Activated CD4-positive, alpha-beta T cell treated with anti-CD3 and anti-CD28 coated beads, Interleukin-2, amount 50 U/mL, for 48 hours (primary cell): ENCODE measurements at places on chromosomes 4 and X.
A peak's percentile ranks its signal among the peaks of the same experiment; 100 is the strongest.

DNA sequence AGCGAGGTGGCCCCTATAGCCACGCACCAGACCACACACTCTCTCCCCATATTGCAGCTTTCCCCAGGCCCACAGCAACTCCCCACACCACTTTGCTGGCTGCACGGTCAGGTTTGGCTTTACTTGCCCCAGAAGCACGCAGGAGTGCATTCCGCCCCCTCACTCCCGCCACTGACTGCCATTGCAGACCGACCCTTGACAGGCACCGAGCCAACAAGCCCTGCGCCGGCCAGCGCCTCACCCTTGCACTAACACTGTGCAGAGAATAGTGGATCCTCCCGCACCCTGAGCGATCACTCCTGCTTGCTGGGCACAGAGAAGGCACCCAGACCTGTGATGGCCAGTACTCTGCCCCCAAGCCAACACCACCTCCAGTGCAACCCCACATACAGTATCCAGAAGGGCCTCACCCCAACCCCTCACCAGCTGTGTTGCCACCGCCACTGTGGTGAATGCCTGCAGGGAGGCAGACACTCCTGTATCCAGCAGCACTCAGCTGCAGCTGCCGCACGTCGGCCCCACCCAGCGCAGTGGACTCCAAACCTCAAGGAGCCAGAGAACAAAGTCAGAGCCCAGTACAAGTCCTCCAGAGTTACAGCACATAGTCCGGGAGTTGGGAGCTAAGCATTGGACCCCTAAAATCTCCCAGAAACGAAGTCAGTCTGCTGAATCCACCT is 28.6 kb upstream of the DIAPH2 start:
- no peak for DNase-seq

GRCh38 chrX:68345025-68345424 is 88.3 kb downstream of the OPHN1 start:
- no peak for DNase-seq

- DNase-seq, result no peak
Observed at GRCh38 chrX:139026811-139027210, 315.3 kb upstream of the FGF13 start.

DNA sequence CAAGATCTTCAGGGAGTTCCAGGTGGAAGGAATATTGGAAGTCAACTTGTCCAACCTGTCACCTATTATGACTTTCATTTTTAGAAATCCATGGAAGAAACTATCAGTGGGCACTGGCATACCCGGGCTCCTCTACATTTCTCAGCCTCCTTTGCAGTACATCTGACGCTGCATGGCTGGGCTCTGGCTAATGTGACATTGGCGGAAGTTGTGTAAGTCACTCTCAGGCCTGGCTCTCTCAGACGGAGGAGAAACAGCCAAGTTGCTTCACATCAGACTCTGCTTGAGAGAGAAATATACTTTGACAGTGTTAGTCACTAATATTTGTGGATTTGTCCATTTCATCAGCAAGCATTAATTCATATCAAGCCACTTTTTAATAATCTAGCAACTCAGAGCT is 4.5 kb downstream of the DCHS2 start:
- no peak for DNase-seq

GRCh38 chr4:8544741-8545438 is 35.3 kb upstream of the GPR78 start:
- no peak for DNase-seq

DNA sequence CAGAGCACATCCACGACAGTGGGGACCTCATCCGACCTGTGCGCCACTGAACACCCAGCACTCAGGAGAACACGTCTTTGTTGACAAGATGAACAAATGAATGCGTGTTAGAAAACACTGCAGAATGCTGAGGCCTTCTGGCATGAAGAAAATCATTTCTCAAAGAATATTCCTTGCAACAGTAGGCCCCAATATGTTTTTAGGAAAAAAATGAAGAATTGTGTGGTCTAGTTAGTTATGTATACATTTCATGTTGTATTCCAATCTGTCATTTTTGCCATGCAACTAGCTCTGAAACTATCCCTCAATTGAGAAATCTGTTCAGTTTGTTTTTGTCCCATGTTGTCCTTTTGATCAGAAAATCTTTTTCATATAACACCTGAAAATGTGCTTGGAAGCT is 77.4 kb upstream of the MAD2L1 start:
- DNase-seq, result no peak

- no peak for DNase-seq
Observed at GRCh38 chr4:70515367-70516250, 2.8 kb upstream of the AMTN start.

DNA sequence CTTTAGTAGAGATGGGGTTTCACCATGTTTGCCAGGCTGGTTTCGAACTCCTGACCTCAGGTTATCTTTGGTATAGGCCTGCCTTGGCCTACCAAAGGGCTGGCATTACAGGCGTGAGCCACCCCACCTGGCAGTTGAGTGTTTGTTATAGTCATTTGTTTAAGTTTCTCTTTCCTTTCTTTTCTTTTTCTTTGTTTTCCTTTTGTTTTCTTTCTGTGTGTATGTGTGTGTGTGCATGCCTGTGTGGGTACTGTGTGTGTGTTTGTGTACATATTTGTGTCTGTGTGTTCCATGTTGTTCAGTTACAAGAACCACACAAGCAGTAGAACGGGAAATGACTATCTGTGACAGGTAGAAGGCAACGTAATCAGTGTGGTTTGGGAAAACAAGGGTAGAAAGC is 624.9 kb downstream of the FSTL5 start:
- no peak for DNase-seq

GRCh38 chr4:92519727-92520126 is 216.0 kb downstream of the GRID2 start:
- DNase-seq, result no peak

DNA sequence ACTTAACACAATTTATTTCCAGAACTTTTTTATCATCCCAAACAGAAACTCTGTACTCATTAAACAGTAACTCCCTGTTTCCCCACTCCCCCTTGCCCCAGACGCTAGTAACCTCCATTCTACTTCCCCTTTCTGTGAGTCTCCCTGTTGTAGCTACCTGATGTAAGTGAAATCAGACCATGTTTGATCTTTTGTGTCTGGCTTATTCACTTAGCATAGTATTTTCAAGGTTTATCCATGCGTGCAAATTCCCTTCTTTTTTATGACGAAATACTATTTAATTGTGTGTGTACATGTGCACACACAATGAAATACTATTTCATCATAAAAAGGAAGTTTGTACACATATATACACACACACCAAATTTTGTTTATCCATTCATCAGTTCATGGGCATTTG is 5.2 kb downstream of the PKD2 start:
- no peak for DNase-seq

GRCh38 chr4:83885256-83886182 is 349.6 kb downstream of the GPAT3 start:
- no peak for DNase-seq

GRCh38 chrX:112863850-112864249 is 23.2 kb upstream of the AMOT start:
- no peak for DNase-seq

- DNase-seq, result no peak
Observed at GRCh38 chrX:131271274-131271673, 17.8 kb downstream of the IGSF1 start.

GRCh38 chr4:169119536-169119935 is 109.5 kb upstream of the CBR4 start:
- DNase-seq, result no peak

DNA sequence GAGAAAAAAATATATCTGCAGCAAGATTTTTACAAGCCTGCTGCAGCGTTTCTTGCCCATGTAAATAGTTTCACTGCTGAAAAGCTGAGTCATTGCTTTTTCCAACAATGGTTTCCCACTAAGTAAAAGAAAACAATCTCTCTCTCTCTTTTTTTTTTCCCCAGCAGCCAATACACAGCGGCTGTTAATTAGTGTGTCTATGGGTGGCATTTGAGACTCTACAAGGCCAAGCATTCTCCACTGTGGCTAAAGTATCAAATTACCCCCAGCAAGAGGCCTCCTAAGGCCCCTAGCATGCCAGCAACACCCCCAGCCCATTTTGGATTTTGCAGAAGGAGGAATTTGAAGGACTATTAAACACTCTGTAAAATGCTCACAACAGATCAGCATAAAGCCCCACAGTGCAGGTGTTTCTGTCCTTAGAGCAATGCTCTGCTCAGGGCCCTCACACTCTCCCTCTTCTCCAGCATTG is 837.4 kb downstream of the TRIML1 start:
- DNase-seq, result no peak

GRCh38 chr4:8727546-8728510 is 135.3 kb downstream of the CPZ start:
- no peak for DNase-seq

GRCh38 chr4:15659768-15660570 is 4.8 kb upstream of the FBXL5 start:
- no peak for DNase-seq

DNA sequence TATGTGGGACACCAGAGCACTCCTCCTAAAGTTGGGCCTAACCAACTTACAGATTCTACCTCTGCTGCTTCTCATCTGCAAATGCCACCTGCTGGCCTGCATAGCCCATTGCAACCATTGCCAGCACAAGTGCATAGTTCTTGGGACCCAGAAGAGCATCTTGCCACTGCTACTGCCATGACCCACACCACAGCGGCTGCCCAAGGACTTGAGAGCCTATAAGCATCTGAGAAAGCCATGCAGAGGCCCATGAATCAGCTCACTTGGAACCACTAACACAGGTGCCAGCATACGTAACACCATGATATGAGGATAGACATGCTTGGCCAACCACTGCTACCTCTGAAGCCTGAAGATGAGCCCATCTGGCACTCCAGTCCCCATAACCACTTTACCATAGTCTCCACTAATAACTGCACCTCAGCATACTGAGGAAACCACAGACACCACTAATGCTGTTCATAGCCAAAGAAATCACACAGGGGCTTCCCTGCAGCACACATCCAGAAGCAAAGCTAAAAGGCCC is 258.1 kb upstream of the AGTR2 start:
- DNase-seq, result no peak

- no peak for DNase-seq
Observed at GRCh38 chr4:47526281-47526680, 41.2 kb downstream of the ATP10D start.

DNA sequence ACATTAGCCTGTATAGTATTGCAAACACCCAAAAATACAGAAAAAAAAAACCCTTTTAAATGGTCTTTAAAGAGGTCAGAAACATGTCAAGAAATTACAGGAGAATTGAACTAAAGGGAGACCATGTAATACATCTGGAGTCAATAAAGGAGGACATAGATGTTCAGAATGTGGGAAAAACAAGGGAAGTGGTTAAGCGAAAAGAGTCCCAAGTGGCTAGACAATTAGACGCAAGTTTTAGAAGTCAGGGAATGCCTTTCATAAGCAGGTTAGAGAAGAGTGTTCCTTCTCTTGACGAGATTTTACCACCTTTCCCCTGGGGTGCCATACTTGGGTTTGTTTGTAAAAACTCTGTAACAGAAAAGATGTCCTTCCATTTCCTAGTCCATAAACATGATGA is 7.8 kb downstream of the LNX1 start:
- DNase-seq, result no peak

DNA sequence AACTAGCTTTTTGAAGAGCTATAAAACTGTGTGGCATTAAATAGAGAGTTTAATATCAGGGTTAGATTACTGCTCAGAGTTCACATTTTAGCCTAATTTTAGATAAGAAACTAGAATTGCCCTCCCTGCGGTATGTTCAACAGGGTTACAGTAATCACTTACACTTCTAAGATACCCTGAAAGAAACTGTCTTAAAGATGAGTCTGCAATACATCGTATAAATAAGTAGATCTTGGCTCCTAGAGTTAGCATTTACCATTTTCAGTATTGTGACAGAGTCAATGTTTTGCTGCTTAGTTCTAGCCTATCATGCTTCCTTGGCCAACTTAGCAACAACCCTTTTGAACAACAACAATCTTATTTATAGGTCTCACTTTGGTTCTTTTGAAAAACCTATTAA is 217.8 kb upstream of the NDST4 start:
- DNase-seq, result no peak

GRCh38 chrX:134172588-134173259 is 64.3 kb upstream of the CCDC160 start:
- DNase-seq, result peak; percentile 33

- peak; percentile 50 for DNase-seq
Observed at GRCh38 chr4:127632420-127633403, at the start of gene INTU. Gene INTU (plus strand): TSS chr4:127632957. CDS start chr4:127633035, 78 bp downstream.

DNA sequence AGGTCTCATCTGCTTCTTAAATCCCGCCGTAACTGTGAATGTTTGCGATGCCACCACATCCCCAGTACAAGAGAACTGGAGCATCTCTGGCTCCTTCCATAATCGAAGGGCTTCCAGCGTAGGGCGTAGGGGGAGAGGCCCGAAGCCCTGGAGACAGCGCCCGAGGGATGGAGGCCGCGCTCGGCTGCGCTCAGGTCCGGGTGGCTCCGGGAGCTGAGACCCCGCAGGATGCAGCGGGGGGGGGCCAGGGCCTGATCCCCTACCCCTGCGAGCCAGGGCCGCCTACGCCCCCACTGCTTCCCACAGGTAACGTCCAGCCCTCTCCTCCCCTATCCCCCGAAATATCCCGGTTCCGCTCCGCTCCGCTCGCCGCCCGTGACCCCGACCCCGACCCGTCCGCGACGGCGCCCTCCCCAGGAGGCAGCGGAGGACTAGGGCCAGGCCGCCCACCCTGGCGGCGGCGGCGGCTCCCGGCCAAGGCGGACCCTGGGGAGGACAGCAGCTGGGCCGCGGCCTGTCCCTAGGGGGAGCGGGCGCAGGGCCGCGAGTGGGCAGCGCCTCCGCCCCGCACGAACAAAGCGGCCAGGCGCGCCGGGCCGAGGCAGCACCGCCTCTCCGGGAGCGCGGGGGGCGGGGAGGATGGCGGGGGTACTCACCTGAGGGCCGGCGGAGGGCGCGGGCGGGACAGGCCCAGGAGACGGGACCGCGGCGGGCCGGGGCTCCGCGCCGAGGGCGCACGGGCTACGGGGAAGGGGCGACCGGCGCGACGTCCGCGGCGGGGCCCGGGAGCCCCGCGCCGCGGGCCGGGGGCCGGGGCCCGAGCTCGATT is 723 bp downstream of the WDFY3 start:
- no peak for DNase-seq

- peak; percentile 42 for DNase-seq
Observed at GRCh38 chrX:72349190-72349589, 43.5 kb upstream of the CITED1 start.

DNA sequence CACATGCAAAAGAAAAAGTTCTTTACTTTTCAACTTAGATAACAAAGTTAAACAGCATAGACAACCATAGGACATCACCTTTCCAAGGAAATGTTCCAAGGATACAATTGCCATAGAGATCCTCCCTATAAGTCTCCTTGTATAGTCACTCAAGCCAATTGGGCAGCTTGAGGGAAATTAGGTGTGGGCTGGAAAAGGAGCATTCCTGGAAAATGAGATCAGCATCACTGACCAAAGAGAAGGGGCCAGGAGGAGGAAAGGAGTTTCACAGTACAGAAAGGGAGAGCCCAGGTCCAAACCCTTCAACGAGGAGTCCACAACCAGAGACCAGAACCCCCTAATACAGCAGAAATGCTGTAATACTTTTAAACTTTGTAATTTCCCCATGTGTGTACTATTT is 91.5 kb upstream of the PPARGC1A start:
- no peak for DNase-seq

- no peak for DNase-seq
Observed at GRCh38 chrX:10107483-10107882, 49.3 kb upstream of the CLCN4 start.
